Cerebellum (tissue), 4 donors: ENCODE measurements at places on chromosomes 16 and 17. TPM values are rescaled to one million over a fixed set of nuclear protein-coding genes. Genes with fewer than 3 reads are reported as not detected.

The ARHGDIA gene
- total RNA-seq: 18.3 TPM

The NOG gene
- total RNA-seq: 6.9 TPM

The ADAM11 gene
- 8.0 TPM for total RNA-seq

The MYH8 gene
- total RNA-seq: 0.27 TPM

GRCh38 chr16:51359141-51359955 is 208.3 kb upstream of the SALL1 start:
- DNase-seq: peak; percentile 15

DNA sequence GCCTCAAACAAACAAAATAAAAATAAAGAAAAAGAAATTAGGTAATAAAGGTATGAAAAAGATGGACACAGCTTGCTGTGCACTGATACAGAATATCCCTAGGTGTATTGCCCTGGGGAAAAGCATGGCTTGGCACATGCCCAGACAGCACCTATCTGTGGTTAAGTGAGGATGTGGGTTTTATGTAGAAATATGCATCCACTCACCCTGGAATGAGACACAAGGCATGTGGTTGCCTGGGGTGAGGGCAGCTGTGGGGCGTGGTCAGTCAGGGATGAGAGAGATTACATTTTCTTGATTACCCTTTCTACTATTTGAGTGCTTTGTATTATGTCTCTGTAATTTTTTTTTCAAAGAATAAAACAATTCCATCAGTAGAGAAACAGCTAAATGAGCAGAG is 6.9 kb downstream of the PLLP start:
- no peak for DNase-seq

DNA sequence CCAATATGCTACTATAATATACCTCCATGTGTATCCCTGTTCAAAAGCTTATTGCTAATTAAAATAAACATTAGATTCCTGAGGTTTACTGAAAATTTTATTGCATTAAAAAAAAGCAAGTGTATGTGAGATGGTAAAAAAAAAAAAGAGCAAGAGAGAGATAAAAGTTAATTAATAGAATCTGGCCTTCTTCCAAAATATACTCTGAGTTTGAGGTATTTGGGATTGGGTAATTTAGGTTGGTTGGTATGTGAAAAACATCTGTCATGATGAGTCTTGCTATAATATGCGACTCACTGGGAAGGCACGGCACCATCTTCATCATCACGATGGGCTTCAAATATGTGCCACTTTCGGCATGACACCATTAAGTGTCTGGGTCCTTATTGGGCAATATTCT is 711.1 kb upstream of the SOX9 start:
- no peak for DNase-seq

DNA sequence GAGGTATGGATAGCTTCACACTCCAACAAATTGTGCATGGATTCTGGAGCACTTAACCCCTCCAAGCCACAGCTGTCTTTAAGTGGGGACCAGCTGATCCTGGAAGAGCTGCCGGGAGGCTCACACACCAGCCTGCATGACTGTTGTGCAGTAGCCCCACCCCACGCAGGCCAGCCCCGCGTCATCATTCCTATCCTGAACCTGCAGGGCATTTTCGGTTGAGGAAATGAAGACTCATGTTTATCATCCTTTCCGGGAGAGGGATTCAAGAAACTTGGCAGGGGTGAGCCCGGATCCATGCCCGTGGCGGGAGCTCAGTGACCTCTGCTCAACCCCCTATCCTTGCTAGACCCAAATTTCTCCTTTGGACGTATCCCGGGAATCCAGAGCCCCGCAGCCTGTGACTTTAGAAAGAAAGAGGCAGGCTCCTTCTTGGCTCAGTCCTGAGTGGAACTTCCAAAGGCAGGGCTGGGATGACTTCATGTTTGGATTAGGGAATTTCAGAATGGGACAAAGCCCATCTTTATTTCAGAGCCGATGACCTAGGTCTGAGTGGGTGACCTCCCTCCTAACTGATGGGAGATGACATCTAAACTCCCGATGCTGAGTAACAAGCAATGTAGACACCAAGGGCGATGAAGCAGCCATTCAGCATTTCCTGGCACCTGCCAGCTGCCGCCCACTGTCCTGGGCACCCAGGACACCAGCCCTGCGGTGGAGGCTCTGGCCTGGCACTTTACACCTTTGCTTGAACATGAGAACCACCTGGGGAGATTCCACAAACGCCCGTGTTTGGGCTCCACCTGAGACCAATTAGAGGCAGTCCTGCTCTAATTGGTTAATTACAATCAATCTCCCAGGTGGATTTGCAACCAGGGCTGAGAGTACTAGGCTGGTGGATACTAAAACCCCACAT is 43.3 kb upstream of the CMIP start:
- no peak for DNase-seq

- peak; percentile 84 for DNase-seq
These were observed 306.8 kb upstream of the CCL2 start for GRCh38 chr17:33948309-33948708.

DNA sequence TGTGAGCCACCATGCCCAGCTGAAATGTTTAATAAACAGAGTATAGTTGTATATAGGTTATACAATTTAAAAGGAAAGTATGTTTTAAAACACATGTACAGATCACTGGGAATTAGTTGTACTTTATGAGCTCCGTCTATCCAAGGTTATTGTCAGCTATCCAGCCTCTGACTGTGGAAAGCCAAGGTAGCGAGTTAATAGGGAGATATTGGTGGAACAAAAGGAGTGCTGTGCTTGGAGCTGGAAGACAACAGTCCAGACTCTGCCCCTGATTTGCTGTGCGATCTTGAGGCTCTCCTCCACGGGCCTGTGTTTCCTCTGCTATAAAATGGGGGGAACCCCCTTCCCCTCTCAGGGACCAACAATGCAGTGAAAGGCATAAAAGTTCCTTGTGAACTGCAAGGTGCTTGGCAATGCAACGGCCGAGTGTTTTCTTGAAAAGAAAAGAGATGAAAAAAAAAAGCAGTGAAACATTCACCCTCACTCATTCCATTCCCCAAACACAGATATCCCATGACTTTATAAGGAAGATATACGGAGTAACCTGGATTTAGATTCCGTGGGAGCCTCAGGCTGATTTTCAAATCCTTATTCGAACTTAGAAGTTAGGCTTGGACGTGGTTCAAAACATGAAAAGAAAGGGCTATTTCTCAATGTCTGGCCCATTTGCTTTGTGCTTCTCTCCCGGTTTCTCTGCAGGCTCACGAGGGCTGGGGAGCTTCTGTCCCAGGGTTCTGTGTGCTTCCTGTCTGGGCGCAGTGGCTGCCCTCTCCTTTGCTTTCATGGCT is 34.1 kb downstream of the CUEDC1 start:
- DNase-seq: no peak

DNA sequence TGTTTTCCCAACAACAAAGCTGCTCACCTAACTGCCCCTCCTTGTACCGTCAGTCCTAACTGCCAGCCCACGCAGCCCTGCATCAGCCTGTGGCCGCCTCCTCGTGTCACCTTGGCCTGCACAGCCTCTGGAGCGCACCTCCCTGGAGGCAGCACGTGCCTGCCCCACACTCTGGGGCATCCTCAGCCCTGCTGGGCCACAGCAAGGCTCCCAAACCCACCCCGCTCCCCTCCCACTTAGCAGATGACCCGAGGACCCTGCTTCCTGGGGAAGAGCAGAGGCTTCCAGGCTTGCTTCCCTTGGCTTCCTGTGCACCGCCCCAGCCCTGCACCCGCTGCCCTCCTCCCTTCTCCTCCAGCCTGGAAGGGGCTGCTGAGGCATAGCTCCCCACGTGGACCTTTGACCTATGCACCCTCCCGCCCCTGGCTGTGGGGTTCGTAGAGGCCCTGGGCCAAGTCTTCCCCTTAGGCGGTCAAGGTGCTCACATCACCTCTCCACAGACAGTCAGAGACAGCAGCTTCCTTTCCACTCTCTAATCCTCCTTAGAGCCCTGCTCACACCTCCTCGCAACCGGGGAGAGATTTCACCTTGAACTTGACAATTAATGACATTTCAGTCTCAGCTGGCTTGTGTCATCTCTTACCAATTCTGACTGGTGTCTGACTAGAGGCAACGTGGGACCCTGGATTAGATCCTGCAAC is 115.0 kb downstream of the MGAT5B start:
- no peak for DNase-seq

DNA sequence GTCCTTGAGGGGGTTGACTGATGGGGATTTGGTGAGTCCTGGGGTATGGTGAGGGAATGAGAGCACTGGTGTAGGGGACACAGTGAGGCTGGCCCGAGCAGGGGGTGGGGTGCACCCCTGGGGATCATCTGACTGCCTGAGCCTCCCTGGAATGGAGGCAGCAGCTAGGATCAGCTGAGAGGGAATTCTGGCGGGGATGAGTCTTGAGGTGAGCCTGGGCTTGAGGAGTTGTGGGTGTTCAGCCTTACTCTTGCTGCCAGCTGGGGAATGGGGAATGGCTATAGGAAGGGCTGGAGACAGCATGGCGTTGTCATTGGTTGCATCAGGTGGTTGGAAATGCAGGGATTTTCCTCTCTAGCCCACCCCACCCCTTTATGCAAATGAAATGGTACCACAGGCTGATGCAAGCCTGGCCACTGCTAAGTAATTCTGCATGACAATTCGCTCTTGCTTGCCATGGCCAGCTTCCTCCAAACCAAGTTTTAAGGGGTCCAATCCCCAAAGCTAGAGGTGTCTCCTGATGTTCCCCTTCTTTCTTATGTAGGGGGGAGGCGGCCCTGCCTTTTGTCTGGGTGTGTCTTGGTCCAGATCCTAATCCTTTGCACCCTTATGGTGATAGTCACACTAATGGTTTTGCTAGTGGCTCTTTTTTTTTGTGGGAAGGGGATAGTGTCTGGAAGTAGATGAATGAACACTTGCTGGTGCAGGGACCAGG is 7.5 kb downstream of the NFE2L1 start:
- no peak for DNase-seq

- no peak for DNase-seq
These were observed 37.1 kb upstream of the MEOX1 start for GRCh38 chr17:43698678-43699437.

DNA sequence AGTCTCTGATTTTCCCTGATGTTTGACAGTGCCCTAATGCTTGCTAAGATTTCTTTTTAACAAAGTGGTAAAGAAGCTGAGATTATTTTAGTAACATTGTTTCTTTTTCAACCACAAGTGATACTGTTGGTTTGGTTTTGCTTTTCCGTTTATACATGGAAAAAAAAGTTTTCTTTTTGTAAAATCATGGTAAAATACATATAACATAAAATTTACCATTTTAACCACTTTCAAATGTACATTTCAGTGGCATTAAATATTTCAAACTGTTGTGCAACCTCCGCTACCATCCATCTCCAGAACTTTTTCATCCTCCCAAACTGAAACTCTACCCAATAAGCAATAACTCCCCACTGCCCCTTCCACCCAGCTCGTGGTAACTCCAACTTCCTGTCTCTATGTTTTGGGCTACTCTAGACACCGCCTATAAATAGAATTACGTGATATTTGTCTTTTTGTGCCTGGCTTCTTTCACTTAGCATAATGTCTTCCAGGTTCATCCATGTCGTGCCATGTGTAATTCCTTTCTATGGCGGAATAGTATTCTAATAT is 4.6 kb downstream of the CIITA start:
- no peak for DNase-seq

DNA sequence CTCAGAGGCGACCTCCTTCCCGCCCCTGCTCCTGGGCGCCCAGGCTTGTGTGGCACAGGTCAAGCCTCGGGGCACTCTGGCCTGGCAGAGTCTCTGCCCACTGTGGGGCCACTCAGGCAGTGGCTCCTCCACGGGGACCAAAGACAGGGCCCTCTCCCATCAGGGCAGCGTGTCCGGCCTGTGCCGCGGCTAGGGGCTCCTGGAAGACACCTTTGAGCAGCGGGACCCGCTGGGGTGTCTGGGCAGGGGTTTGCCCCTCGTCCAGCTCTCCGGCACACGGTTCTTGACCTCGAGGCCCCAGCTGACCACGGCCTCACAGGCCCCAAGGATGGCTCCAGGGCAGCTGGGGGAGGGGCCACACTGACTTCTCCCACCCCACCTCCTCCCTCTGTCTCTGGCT is 24.7 kb upstream of the SSTR5 start:
- DNase-seq: no peak

DNA sequence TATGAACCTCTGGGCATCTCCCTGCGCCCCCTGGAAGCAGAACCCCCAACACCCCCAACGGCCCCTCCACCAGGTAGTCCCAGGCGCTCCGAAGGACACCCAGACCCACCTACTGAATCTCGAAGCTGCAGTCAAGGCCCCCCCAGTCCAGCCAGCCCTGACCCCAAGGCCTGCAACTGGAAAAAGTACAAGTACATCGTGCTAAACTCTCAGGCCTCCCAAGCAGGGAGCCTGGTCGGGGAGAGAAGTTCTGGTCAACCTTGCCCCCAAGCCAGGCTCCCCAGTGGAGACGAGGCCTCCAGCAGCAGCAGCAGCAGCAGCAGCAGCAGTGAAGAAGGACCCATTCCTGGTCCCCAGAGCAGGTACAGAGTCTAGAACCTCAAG is 1.5 kb downstream of the BCL6B start:
- no peak for DNase-seq

DNA sequence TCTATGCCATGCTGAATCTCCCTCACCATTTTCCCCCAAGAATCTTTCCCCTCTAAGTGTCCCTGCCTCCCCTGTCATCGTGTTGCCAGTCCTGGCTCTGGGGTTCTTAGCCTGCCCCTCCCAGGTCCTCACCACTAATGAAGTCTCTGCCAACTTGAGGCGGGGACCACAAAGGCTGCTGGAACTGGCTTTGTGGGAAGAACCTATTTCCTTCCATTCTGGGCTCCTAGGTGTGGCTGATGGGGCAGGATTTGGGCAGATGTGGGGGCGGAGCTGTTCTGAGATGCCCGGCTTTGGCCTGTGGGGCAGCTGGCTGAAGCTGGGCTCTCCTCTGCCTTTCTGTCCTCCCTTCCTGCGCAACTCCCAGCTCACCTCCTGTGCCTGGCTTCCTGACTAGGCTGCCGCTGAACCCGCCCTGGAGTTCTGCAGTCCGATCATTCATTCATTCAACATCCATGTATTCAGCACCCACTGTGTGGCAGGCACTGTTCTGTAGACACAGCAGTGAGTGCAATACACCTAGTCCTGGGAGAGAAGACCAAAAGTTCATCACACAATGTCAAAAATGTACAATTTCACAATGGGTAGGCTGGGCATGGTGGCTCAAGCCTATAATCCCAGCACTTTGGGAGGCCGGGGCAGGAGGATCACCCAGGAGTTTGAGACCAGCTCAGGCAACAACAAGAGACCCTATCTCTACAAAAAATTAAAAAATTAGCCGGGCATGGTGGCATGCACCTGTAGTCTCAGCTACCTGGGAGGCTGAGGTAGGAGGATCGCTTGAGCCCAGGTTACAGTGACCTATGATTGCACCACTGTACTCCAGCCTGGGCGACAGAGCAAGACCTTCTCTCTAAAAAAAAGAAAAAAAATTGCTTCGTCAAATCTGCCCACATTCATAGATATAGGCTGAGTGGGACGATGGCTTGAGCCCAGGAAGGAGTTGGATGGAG is 1.9 kb upstream of the SNN start:
- no peak for DNase-seq

DNA sequence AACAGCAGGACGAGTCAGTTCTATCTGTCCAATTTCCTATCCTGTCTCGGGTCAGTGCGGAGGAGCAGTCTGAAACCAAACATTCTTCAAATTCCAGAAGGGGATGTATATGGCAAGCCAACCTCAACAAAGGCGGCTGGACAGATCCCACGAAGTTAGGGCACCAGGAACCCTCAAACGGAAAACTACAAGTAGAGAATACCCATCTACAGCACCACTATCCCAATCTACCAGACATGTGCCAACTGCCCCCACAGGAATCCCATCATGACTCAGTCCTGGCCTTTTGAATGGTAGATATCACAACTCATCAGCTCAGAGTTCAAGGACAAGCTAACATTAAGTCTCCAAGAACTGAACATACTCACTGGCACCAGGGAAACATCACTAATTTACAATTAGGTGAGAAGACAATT is 2.3 kb downstream of the NAT9 start:
- no peak for DNase-seq
